Ecto neural progenitor cell (in vitro differentiated cells): ENCODE measurements at places on chromosomes 2 and 18.

GRCh38 chr18:9428301-9428706 lies 47.0 kb upstream of the RALBP1 start:
- DNase-seq = no peak

GRCh38 chr2:234994438-234995321 lies 42.9 kb downstream of the SH3BP4 start:
- no peak for DNase-seq

DNA sequence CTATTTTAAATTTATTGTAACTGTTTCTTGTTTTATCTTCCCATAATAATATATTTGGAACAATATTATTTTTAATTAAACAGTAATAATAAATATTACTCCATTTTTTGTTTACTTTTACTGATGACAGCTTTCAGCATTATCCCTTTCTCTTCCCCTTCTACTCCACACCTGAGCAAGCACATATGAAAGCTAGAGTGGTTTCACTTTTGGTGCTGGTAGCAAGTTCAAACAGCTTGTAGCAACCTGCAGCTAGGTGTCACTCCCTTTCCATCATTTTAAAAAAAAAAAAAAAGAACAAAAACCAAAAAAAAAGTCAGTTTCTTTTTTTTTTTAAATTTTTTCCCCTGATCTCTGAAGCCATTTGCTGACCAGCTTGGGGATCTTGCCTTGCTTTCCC lies 801.8 kb downstream of the CCDC85A start:
- DNase-seq = no peak

- no peak for DNase-seq
Measured at GRCh38 chr2:7358865-7359447, 441.7 kb downstream of the RNF144A start.

DNA sequence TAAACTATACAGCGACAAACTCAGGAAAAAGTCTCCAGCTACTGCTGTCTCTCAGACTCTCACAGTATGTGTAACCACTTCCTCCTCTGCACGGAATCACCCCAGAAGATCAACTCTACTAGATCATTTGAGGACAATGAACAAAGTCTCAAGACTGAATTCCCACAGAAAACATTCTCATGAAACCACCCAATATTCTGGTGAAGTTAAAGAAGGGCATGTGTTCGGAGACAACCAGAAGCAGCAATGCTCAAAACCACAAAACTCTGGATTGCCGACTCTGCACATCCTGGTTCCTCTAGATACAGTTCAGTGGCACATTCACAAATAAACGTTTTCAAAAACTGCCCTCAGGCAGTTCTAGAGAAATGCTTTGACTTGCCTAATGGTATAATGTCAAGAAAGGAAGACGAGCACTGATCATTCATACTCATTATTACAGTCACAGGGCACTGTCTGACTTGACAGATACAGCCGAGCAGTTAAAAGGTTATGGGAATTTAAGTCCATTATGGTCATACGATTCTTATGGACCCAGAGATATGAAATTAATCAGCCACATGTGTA lies 91.9 kb upstream of the STK17B start:
- DNase-seq = no peak

- no peak for DNase-seq
Measured at GRCh38 chr2:36266536-36267121, 88.9 kb upstream of the CRIM1 start.

DNA sequence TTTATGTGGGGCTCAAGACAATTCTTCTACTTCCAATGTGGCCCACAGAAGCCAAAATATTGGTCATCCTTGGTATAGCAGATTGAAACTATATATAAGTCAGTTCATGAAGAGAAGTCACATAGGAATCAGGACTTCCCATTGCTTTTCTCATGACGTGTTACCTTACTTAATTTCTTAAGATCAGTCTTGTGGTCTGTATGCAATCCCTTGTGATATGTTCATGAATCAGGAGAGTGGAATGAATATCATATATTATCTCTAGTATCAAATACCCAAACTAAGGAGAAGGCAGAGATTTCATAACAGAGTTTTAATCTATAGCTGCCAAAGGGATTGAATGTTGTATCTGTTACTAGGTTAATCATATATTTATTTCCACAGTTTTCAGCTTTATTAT lies 1390.4 kb downstream of the SUCLG1 start:
- no peak for DNase-seq

DNA sequence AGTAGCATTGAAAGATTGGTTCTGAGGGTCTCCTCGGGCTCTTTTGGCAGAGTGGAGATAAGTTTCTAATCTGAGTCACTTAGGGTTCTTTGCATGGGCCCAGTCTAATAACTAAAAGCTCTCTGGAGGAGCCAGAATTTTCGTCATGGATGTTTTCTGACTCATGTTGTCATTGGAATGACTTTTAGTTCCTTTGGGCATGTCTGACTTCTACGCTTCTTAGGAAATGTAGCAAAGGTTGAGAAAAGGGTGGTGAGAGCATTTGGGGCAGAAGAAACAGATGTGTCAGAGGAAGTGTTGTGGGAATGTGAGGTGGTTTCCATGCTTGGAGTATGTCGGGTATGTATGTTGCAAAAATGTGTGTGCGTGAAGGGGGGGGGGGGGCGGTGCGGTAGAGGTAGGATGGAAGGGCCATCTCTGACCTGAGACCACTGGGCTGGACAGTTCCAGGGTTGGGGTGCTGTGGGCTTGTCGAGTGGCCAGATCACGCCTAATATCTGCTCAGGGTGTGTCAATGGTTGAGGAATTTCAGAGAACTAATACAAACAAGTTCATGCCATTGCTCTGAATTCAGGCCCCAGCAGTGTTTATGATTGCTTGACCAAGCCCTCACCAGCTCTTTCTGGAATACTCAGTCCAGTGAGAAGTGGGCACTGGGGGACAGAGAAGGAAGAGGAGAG lies 26.9 kb downstream of the KLHL29 start:
- no peak for DNase-seq

GRCh38 chr2:71679491-71679890 lies 226.1 kb downstream of the DYSF start:
- no peak for DNase-seq

- no peak for DNase-seq
Measured at GRCh38 chr2:30631051-30631671, 176.1 kb downstream of the CAPN13 start.

- DNase-seq = peak; percentile 82
Measured at GRCh38 chr2:151261231-151261976, at the start of gene RBM43. TSS of gene RBM43 (minus strand) at chr2:151261863. CDS start at chr2:151261727, 136 bp downstream.

- no peak for DNase-seq
Measured at GRCh38 chr18:45157576-45157975, 457.7 kb upstream of the SLC14A2 start.

- DNase-seq = no peak
Measured at GRCh38 chr2:58606799-58607198, 365.7 kb upstream of the FANCL start.

DNA sequence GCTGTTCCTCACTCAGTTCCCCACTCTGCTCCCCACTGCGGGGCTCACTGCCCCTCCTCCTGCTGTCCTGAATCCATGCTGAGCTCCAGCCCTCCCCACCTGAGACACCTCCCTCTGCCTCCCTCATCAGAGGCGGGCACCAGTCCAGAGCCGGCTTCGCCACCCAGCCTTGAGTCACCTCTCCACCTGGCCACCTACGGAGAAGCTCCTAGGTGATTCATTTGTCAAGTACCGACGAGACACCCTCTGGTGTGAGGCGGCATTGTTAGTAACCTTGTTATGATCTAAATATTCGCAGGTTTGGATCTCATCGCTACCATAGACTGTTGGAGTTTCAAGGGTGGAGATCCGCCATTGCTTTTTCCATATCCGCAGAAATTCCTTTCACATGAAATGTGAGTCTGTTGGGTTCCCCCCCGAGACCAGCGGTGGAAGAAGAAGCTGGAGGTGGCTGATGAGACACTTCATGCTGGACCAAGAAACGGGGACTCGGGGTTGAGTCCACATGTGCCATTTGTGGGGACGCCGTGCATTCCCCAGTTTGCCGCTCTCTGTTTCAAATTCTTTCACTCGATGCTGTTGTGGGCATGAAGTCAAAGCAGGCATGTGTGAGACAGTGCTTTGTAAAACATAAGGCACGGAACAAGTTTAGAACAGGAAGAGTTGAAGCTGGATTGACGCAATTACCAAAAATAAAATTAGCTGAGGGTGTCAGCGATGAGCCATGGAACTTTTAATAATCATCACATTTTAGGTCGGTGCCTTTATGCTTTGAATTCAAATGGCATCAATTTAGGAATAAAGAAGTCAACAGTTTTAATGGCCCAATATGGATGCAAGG lies 259.8 kb upstream of the HDAC4 start:
- peak; percentile 33 for DNase-seq

GRCh38 chr2:28927878-28928277 lies 33.4 kb downstream of the WDR43 start:
- DNase-seq = no peak
